ENCODE measurements at places on chromosomes 6 and 20.
A peak's percentile ranks its signal among the peaks of the same experiment; 100 is the strongest.

GRCh38 chr6:87465051-87465450, 7.7 kb upstream of the SLC35A1 start:
- no peak for DNase-seq

GRCh38 chr20:2289475-2289874, 6.3 kb upstream of the TGM3 start:
- no peak for DNase-seq

DNA sequence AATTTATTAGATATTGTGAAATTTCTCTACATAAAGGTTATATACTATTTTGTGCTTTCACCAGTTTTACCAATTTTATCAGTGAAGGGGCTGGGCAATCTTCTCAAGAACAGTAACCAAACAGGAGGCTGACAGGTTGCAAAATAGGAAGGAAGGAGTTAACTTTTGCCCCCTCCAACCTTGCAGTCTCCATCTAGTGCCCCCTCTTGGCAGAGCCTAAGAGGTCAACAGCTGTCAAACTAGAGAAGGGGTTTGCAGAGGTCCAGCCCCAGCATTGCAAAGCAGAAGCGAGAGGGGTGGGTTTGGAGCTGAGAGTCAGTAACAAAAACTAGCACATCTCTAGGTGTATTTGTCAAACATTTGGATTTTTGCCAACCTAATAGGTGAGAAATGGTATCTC, 391.0 kb downstream of the CDC5L start:
- DNase-seq: no peak

DNA sequence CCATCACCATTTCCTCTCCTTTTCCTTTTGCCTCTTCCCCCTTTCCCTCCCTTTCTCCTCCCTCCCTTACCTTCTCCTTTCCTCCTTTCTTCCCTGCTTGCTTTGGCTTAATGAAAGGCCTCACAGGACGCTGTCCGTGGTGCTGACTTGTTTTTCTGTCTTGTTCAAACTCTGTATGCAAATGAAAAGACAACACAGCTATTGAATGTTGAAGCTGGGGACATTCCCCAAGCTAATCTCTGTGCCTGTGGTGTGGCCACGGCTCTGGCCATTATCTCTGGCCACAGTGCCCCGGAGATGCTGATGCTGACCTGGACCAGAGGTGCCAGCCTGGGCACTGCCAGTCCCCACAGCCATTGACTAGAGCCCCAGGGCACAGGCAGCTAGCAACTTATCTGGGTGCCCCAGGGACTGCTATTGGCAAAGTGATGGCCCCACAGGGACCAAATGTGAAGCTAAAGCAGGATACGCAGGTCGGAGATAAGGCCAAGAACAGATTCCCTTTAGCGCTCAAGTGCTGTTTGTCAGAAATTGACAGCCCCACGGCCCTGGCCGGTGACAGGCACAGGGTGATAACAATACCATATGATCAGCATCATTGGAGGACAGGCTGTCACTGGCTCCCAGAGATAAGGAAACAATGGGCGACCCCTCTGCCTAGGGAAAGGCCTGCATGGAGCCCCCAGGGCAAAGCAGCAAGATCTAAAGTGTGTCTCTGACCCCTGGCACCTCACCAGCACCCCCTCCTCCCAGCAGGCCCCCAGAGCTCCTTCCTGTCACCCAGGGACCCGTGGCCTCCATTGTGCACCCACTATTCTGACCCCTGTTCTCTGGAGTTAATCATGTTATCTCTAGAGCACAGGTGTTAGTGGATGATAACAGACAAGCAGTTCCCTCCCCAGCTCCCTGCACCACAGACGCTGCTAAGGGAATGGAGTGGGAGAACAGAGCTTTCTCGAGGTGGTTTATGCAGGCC, 31.6 kb upstream of the SLC32A1 start:
- peak; percentile 27 for DNase-seq

DNA sequence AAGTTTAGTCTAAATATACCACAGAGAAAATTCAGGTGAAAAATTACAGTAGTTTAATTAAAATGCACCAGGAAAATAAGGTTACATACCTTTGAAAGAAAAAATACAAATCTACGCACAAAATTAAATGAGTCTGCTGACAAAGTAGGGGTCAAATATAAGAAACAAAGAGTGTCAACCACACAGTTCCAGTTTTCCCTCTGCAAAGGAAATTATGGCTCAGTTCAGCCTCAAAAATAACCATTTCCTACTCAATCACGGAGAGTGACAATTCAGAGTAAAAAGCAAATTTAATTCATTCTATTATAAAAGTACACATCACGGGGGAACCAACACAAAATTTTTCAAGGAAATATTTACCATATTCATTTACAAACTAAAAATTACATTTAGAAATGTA, 124.8 kb downstream of the PTPRK start:
- no peak for DNase-seq

DNA sequence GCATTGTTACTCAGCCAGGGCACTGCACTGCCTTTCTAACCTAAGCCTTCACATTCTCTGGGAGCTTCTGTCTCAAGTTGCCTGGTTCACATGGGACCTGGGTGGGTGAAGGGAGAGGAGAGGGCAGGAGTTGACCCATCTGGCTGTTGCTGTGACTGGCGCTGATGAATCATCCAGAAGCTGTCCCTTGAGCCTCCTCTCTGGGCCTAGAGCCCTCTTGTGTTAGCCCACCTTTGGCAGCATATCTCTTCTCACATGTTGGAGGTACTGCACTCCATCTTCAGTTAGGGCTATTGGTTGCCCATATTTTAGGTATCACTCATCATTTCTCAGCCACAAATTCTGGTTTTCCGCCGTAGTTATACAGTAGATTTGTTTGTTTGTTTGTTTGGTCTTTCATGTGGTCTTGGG, 19.8 kb downstream of the XRN2 start:
- no peak for DNase-seq

GRCh38 chr6:166587631-166588413, 1.3 kb upstream of the RAMACL start:
- no peak for DNase-seq

GRCh38 chr6:11989386-11989785, 22.7 kb upstream of the HIVEP1 start:
- no peak for DNase-seq

- peak; percentile 9 for DNase-seq
These were observed 42.0 kb upstream of the ESR1 start for GRCh38 chr6:151765444-151765886.

DNA sequence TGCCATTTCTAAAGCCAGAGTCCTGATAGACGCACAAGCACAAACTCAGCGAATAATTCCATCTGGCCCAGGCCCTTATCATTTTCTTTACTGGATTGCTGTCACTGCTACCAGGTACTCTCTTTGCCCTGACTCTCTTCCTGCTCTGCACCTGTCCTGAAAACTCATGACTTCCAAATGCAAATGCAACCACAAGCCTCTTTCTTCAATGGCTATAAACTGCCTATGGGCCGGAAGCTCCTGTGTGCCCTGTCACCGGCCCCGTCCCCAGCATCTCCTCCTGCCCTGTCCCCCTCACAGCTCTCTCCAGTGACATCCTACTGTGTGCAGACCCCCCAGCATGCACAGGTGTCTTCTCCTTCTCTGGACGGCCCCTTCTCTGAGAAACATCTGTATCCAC, 302.6 kb downstream of the GMDS start:
- no peak for DNase-seq

DNA sequence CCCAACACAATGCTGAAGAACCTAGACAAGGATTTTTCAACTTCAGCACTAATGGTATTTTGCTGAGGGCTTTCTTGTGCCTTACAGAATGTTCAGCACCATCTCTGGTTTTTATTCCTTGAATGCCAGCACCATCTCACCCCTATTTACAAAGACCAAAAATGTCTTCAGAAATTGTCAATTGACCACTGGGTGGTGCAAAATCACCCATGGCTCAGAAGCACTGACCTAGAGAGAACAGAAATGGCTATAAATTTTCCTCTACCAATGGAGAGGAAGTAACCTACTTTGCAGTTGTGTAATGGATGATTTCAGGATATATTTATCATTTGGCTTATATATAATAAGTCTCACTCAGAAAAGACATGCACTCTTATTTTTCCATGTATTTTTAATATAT, 431.0 kb upstream of the IRAK1BP1 start:
- no peak for DNase-seq

DNA sequence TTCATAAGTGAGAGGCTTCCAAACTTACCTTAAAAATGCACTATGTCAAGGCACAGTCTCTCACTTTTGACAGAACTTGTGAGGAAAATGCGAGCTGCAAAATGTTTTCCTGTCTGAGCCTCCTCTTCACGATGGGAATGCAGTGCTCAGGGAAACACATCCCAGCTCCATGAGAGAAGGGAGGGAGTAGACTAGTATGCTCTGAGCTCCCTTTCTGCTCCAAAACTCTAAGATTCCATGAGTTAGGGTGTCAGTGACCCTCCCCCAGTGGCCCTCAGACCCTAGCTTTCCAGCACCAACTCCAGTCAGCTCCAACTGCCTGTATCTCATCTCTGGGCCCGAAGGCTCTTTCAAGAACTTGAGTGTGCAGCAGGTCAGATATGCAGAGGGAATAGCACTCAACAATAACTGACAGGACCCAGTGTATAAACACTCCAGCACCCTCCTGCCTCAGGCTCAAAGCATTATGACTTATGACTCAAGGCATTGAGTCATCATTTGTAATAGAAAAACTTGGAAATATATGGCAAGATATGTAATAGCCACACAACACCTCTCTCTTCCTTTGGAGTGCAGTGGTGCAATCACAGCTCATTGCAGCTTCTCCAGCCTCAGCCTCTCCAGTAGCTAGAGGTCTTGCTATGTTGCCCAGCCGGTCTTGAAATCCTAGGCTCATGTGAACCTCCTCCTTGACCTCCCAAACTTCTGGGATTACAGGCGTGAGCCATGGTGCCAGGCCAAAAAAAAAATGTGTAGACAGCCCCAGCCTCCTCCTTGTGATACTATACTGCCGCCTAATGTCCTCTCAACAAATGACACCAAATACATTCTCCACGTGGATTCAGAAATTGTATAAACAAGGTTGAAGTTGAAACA, 16.7 kb upstream of the ENTPD6 start:
- DNase-seq: no peak

DNA sequence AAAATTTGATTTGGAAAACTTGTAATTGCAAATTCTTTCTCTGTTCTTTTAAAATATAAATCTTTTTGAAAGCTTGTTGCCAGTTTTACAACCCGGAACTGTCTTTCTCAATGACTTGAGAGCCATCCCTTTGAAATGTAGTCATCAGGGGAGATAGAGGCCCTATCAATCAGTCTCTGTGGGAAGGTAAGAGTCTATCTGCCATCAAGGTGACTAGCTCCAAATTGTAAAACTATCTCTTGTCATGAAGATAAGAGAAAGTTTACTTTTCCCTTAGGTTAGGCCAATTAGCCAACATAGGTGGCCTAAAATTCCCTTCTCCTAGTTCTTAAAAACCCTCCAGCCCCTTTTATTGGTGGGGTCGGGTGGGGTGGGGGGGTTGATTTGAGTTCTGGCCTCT, 469.1 kb upstream of the IRAK1BP1 start:
- DNase-seq: no peak

DNA sequence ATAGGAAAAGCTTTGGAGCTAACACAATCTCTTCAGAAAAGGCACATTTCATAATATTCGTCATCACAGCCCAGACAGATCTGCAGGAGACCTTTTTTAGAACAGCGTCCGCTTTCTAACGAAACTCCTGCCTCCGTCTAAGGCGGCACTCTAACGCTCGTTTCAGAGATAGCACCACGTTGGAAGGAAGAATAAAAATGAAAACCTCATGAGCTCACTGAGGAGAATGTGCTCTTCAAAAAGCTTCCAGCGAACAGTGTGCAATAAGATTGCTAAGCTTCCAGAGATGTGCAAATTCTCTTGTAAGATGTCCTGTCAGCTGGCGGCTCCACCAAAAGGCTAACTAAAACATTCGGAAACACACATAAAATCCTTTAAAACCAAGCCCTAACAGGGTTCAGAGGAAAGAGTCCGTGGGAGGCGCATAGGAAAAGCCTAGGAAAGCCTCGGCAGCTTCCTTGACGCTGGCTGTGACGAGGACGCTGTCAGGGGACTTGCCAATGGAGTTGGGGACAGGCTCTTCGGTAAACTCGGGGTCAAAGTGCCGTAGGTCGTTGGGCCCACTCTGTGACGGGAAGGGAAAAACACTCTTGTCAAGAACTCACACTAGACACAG, 117.6 kb upstream of the SLC2A12 start:
- DNase-seq: no peak

DNA sequence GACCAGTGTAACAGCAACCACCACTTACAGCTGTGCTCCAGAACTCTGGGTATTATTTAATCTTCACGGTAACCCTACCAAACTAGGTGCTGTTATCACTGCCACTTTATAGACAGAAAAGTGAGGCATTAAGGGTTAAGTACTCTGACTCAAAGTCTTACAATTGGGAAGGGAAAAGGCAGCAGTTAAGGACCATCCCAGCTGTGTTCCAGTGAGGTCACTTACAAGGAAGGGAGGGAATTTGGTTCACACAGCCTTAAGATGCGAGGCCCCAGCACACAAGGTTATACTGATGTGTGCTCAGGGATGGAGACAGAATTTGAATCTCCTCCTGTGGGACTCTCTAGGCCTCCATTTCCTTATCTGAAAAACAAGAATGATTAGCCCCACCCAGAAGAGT, 46.7 kb downstream of the TRERF1 start:
- no peak for DNase-seq

DNA sequence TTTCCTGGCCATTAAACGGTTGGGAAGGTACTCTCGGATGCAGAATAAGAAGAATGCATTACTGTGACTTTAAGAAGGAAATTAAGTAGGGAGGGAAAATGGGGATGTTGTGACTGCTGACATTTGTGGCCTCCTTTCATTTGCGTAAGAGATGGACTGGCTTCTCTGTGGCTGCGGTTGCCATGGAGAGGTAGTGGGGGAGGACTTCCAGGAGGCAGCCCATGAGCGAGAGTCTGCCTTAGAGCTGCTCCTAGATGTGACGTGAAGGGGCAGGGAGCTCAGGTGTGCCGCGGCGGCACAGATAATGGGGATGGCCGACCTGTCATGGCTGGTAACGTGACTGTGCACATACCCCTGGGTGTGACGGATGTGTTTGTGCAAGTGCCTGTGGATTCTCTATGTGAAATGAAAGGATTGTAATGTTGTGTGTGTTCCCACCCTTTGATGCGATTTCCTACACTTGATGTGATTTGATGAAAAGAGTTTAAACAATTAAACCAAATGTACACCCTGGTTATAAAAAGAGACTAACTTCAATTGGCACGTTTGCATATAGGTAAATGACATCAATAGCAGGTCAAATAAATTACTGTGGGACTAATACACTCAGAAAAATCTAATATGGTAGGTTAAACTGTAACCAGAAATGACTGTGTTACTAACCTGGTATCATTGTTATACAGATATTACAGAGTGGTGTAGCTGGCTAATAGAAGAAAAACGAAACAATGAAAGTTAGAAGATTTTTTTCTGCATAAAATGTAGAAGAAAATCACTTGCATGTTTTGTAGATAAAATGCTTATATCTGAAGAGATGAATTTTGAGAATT, 48.9 kb downstream of the HIVEP1 start:
- DNase-seq: peak; percentile 86

- DNase-seq: no peak
These were observed 138.4 kb downstream of the KCNQ5 start for GRCh38 chr6:72760114-72760793.

GRCh38 chr6:38901802-38902522, 146.6 kb upstream of the GLP1R start:
- DNase-seq: no peak

Data from T follicular helper cell (primary cell).